ENCODE measurements at places on chromosomes 3 and 15. TPM values are rescaled to one million over a fixed set of nuclear protein-coding genes. Genes with fewer than 3 reads are reported as not detected.

The UBE2E2 gene
- total RNA-seq = 11.8 TPM

The KCNAB1 gene
- not detected for total RNA-seq

The PP2D1 gene
- total RNA-seq = not detected

The UBA3 gene
- total RNA-seq = 81.5 TPM

The ECE2 gene
- total RNA-seq = not detected

The TMC3 gene
- total RNA-seq = not detected

The IGF2BP2 gene
- total RNA-seq = 0.53 TPM

The PATL2 gene
- total RNA-seq = 52.9 TPM

The HEMK1 gene
- total RNA-seq = 64.6 TPM

The AADACL2 gene
- not detected for total RNA-seq

The PLA2G4E gene
- not detected for total RNA-seq

The STARD9 gene
- total RNA-seq = 6.3 TPM

The PLSCR5 gene
- not detected for total RNA-seq

The STAC gene
- total RNA-seq = not detected

The CHL1 gene
- not detected for total RNA-seq

- H3K27ac ChIP-seq = no peak overlapping the region
- no peaks in the 10 kb centered on the region for H3K27me3 ChIP-seq
- DNase-seq = no peak
- no peak overlapping the region for H3K4me3 ChIP-seq
- peaks cover 2% of the 10 kb centered on the region for H3K36me3 ChIP-seq
These were observed 32.6 kb downstream of the PRKCD start for GRCh38 chr3:53193466-53194209.

DNA sequence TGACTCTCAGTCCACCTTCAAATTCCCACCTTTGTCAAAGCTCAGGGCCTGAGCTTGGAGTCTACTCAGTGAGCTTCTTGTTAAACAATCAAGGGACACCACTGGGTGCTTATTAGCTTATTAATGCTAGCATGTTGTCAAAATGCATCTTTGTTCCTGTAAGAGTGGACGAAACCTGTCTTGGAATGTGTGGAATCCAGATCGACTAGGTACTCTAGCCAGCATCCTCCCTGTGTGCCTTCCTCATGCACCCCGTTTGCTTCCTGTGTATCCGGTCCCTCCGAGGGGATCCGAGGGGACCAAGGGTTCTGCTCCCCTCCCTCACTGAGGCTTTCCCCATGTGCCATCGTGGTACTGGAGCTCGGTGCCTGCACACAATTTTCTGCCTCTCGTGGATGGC is 75.7 kb upstream of the UBE3A start:
- no peaks in the 10 kb centered on the region for H3K4me1 ChIP-seq
- H3K4me3 ChIP-seq = no peak overlapping the region
- no peak for DNase-seq
- no peaks in the 10 kb centered on the region for H3K36me3 ChIP-seq
- H3K27ac ChIP-seq = no peak overlapping the region
- no peaks in the 10 kb centered on the region for H3K27me3 ChIP-seq

- H3K4me3 ChIP-seq = no peak overlapping the region
- H3K36me3 ChIP-seq = no peaks in the 10 kb centered on the region
- no peaks in the 10 kb centered on the region for H3K4me1 ChIP-seq
- H3K27me3 ChIP-seq = no peaks in the 10 kb centered on the region
These were observed 17.5 kb upstream of the HHATL start for GRCh38 chr3:42720126-42720525.

- H3K36me3 ChIP-seq = peaks cover 15% of the 10 kb centered on the region
- no peaks in the 10 kb centered on the region for H3K27me3 ChIP-seq
- peaks cover 95% of the 10 kb centered on the region for H3K4me1 ChIP-seq
- DNase-seq = no peak
- peak overlapping the region; percentile 93 for H3K4me3 ChIP-seq
These were observed 54.5 kb downstream of the PSMD6 start for GRCh38 chr3:63968612-63969350.

DNA sequence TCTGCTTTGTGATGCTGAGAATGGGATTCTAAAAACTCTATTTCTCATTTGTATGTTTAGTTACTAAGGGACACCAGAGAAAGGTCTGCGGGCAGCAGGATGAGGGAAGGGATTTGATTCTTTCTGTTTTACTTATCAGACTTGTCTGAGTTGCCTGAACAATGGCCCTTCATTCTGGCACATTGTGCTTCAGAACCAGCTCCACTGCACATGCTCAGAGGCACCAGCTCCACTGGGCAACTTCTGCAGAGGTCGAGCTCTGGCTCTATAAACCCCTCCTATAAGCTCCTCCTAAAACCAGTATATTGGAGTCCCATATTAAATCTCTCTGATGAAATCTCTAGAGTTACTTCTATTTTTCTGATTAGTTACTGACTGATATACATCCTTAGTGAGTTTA is 453.2 kb upstream of the CDIN1 start:
- H3K4me3 ChIP-seq = no peak overlapping the region
- no peak overlapping the region for H3K27ac ChIP-seq
- DNase-seq = no peak

GRCh38 chr15:64163659-64164362 is 989 bp upstream of the PPIB start:
- no peak for DNase-seq
- H3K4me3 ChIP-seq = peak overlapping the region; percentile 82
- H3K27ac ChIP-seq = peak overlapping the region; percentile 94
- peaks cover 12% of the 10 kb centered on the region for H3K36me3 ChIP-seq

- no peak for DNase-seq
- peaks cover 22% of the 10 kb centered on the region for H3K27me3 ChIP-seq
- no peaks in the 10 kb centered on the region for H3K36me3 ChIP-seq
- no peak overlapping the region for H3K27ac ChIP-seq
- H3K4me1 ChIP-seq = peaks cover 5% of the 10 kb centered on the region
These were observed 21.4 kb upstream of the PIAS1 start for GRCh38 chr15:68032672-68033071.

DNA sequence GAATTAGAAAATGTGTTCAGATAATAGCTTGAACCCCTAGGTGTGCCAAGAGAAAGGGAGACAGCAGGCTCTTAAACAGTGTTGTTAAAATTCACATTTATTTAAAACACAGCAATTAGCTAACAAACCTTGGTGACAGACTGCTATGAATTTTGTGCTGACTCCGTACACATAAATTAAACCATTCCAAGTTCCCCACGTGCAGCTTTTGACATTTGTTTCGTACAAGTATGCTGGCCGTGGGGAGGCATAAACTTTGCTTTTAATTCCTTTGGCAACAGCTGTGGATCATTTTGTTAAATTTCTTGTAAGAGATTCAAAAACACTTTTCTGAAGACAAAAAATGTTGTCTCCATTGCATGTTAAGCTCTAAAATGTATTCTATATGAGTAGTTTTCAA is 465.3 kb downstream of the FGF12 start:
- no peak for DNase-seq
- no peaks in the 10 kb centered on the region for H3K4me1 ChIP-seq
- H3K27me3 ChIP-seq = no peaks in the 10 kb centered on the region

- DNase-seq = no peak
- H3K4me3 ChIP-seq = no peak overlapping the region
- H3K27ac ChIP-seq = no peak overlapping the region
- peaks cover 4% of the 10 kb centered on the region for H3K36me3 ChIP-seq
- no peaks in the 10 kb centered on the region for H3K27me3 ChIP-seq
These were observed 52.9 kb downstream of the HERC2 start for GRCh38 chr15:28269097-28269496.

DNA sequence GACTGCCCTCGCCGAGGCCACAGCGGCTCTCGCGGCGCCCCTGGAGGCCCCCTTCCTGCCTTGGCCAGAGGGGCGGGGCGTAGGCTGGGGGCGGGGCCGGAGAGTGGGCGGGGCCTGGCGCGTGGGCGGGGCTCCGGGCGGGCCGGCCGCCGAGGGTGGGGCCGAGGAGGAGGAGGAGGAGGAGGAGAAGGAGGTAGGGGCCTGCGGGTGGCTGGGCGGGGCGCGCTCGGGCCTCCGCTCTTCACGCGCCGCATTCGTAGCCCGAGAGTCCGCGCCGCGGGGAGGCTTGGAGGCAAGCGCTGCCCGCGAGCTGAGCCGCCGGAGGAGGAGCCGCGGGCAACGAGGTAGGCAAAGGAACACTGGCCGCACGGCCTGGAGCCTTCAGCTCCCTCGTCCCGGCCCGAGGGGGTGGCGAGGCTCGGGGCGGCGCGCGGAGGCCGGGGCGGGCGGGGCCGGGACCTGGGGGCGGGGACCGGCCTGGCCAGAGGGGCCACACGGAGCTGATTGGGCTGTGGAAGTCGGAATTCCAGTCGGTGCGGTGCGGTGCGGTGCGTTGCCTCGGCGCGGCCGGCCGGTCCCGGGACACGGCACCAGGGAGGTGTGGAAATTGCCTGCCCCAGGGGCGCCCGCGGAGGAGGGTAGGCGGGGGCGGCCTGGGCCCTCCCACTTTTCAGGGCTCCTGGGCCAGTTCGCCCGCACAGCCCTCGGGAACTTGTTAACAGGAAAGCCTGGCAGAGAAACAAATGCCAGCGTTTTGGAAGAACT is at the start of gene PPP2R3A:
TSS of gene PPP2R3A (plus strand) at position 223 of the 765 bp plus-strand sequence. CDS start 35,771 bp downstream, outside the sequence.
- H3K36me3 ChIP-seq = peaks cover 4% of the 10 kb centered on the region
- H3K27me3 ChIP-seq = peaks cover 25% of the 10 kb centered on the region
- peak within 1 kb of the TSS; percentile 82 for H3K4me3 ChIP-seq
- DNase-seq = peak; percentile 83
- peaks cover 6% of the 10 kb centered on the region for H3K4me1 ChIP-seq

GRCh38 chr15:77737238-77738037 is 104.7 kb upstream of the LINGO1 start:
- H3K36me3 ChIP-seq = no peaks in the 10 kb centered on the region
- H3K4me1 ChIP-seq = no peaks in the 10 kb centered on the region
- peaks cover 8% of the 10 kb centered on the region for H3K27me3 ChIP-seq
- DNase-seq = no peak
- no peak overlapping the region for H3K27ac ChIP-seq
- H3K4me3 ChIP-seq = no peak overlapping the region

GRCh38 chr3:153221748-153222162 is 59.7 kb downstream of the RAP2B start:
- peak overlapping the region; percentile 81 for H3K27ac ChIP-seq
- DNase-seq = peak; percentile 62
- H3K27me3 ChIP-seq = no peaks in the 10 kb centered on the region
- peaks cover 49% of the 10 kb centered on the region for H3K4me1 ChIP-seq
- peak overlapping the region; percentile 81 for H3K4me3 ChIP-seq

DNA sequence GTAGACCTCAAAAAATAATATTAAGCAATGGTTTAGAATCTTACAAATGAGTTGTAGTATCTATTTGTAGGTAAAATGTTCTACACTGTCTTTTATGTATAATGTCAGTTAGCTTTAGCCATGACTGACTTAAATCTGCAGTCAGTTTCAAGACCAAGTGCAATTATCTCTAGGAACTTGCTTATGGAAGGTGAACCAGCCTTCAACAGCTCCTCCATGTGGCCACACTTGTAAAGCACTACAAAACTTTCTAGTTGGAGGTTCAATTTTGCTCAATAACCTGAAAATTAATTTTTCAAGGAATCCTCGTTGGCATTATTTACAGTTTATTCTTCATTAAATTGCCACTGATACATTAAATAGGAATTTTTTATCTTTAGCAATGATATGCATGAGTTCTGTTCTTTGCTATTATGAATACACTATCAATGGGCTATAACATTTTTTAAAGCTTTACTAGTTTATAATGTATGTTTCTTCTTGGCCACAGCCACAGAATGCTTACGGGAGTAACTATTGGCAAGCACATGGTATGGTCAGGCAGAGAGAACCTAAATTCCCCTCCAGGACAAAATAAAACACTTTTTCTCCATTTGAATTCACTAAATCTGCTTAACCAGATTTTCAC is 315.3 kb upstream of the UBE2E2 start:
- H3K4me3 ChIP-seq = no peak overlapping the region
- no peak for DNase-seq
- H3K27me3 ChIP-seq = peaks cover 12% of the 10 kb centered on the region
- H3K27ac ChIP-seq = no peak overlapping the region

GRCh38 chr3:100124201-100124761 is 10.0 kb upstream of the FILIP1L start:
- no peak for DNase-seq
- H3K4me3 ChIP-seq = no peak overlapping the region
- H3K27ac ChIP-seq = no peak overlapping the region
- H3K36me3 ChIP-seq = no peaks in the 10 kb centered on the region
- H3K27me3 ChIP-seq = no peaks in the 10 kb centered on the region
- H3K4me1 ChIP-seq = no peaks in the 10 kb centered on the region

DNA sequence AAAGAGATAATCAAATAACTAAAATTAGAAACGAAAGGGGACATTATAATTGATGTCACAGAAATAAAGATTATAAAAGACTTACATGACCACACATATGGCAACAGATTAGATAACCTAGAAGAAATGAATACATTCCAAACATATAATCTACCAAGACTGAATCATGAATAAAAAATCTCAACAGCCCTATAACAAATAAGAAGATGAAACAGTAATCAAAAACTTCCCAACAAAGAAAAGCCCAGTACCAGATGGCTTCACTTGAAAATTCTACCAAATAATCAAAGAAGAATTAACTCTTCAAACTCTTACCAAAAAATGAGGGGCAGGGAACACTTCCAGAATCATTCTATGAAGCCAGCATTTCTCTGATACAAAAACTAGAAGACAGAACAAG is 11.8 kb downstream of the TOP2B start:
- H3K36me3 ChIP-seq = peaks cover 29% of the 10 kb centered on the region
- no peak overlapping the region for H3K4me3 ChIP-seq
- no peak for DNase-seq
- no peaks in the 10 kb centered on the region for H3K27me3 ChIP-seq
- H3K27ac ChIP-seq = no peak overlapping the region

GRCh38 chr15:60972301-60972700 is 256.8 kb downstream of the RORA start:
- no peaks in the 10 kb centered on the region for H3K4me1 ChIP-seq
- no peak overlapping the region for H3K4me3 ChIP-seq
- H3K27ac ChIP-seq = no peak overlapping the region
- no peaks in the 10 kb centered on the region for H3K27me3 ChIP-seq
- H3K36me3 ChIP-seq = no peaks in the 10 kb centered on the region
- DNase-seq = no peak

GRCh38 chr3:194176274-194176991 is 40.5 kb downstream of the HES1 start:
- H3K4me1 ChIP-seq = no peaks in the 10 kb centered on the region
- H3K4me3 ChIP-seq = no peak overlapping the region
- peaks cover 14% of the 10 kb centered on the region for H3K27me3 ChIP-seq
- H3K27ac ChIP-seq = no peak overlapping the region

DNA sequence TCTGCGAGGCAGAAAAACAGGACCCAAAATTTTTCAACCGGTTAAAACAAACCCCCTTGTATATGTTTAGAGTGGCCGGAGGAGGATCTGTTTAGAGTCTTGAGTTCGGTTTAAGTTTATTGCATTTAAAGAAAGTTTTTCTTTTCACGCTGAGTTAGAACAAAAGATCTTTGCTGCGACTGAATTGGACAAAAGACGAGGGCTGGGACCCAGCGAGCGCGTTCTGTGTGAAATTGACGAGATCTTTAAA is 9.8 kb downstream of the NR2F2 start:
- H3K27ac ChIP-seq = peak overlapping the region; percentile 26
- DNase-seq = no peak
- peaks cover 94% of the 10 kb centered on the region for H3K27me3 ChIP-seq
- H3K4me1 ChIP-seq = peaks cover 12% of the 10 kb centered on the region

- H3K4me1 ChIP-seq = no peaks in the 10 kb centered on the region
- H3K27ac ChIP-seq = no peak overlapping the region
- H3K36me3 ChIP-seq = no peaks in the 10 kb centered on the region
- no peak for DNase-seq
- peaks cover 26% of the 10 kb centered on the region for H3K27me3 ChIP-seq
These were observed 93.6 kb downstream of the RPLP1 start for GRCh38 chr15:69546182-69546581.

- no peaks in the 10 kb centered on the region for H3K36me3 ChIP-seq
- H3K27ac ChIP-seq = no peak overlapping the region
- no peaks in the 10 kb centered on the region for H3K27me3 ChIP-seq
- no peaks in the 10 kb centered on the region for H3K4me1 ChIP-seq
- no peak overlapping the region for H3K4me3 ChIP-seq
- DNase-seq = peak; percentile 16
These were observed 64.2 kb upstream of the CMSS1 start for GRCh38 chr3:99753268-99753975.

All from activated T-cell treated with anti-CD3 and anti-CD28 coated beads, Interleukin-2, amount 50 U/mL, for 72 hours (primary cell).